ENCODE measurements at places on chromosomes 5 and 9.

DNA sequence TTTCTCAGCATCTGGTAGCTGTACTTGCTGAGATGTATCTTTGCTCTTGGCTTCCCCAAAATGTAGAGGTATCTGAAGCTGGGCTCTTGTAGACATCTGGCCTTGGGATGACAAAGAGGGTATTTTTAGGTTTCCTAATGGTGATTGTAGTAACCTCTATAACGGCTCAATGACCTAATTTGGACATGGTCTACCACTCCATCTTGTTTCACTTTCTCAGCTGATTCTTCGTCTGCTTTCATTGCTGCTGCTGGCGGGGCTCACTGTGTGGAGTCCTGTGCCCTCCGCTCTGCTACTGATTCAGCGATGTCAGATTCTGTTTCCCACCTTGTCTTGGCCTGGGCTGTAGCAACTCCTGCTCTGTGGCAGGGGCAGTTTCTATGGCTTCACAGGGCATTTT is 12.7 kb upstream of the MARCHF11 start:
- DNase-seq, result no peak

GRCh38 chr5:109880907-109881685 is 191.4 kb downstream of the MAN2A1 start:
- no peak for DNase-seq

DNA sequence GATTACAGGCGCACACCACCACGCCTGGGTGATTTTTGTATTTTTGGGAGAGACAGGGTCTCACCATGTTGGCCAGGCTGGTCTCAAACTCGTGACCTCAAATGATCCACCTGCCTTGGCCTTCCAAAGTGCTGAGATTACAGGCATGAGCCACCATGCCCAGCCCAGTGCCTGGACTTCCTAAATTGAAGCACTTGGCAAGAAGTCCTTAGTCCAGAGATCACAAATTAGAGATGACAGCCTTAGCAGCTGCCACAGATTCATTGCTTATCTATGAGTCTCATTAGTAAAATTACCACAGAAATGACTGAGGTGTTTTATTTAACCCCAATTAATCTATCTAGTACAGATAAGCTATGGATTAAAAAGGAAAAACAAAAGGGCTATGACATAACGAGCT is 19.2 kb downstream of the EFCAB9 start:
- DNase-seq, result no peak

DNA sequence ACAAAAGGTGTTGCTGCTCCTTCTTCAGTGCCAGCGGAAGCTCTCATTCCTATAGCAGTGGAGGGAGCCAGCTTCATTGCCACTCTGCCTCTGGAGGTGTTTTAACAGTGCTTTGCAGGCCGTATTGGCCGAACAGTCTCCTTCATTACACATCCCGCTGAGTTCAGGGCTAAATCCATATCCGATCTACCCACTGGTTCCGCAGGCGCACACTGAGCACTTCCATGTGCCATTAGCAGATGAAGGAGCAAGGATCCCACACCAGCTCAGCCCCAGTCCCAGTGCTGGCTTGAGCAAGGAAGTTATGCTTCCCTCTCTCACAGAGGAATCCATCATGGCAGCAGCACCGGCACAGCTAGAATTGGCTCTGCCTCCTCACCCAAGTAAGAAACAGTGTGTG is 121.2 kb upstream of the IRX2 start:
- no peak for DNase-seq

GRCh38 chr9:68437785-68438184 is 81.4 kb downstream of the PGM5 start:
- no peak for DNase-seq

- no peak for DNase-seq
Measured at GRCh38 chr9:104984542-104984941, 56.6 kb upstream of the ABCA1 start.

Data from activated naive CD4-positive, alpha-beta T cell (primary cell).